Naive thymus-derived CD8-positive, alpha-beta T cell (primary cell): ENCODE measurements at places on chromosomes 6 and 20.
A peak's percentile ranks its signal among the peaks of the same experiment; 100 is the strongest.

DNA sequence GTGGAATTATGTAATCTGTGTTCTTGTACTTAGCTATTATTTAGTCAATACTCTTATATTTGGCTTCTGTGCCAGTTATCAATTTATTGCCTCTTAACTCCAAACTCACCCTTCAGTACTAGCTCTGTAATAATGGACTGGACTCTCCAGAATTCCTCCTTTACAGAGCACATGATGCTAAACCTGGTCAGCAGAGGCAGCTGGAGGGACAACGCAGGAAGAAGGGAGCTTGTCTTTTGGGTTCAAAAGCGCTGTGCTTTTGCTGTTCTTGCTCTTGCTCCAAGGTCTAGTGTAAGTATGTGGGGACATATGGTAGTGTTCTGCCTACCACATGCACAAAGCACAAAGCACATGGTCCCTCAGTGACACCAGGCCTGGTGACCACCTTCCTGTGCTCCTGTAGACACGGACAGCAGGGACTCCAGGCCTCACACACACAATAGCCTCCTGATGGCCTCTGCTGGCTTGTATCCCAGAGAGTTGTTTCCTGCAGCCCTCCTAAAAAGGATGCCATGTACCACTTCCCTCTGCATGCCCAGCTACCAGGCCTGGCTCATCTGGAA, 46.1 kb downstream of the CHD6 start:
- peaks cover 11% of the 10 kb centered on the region for H3K36me3 ChIP-seq
- DNase-seq: no peak
- no peaks in the 10 kb centered on the region for H3K27me3 ChIP-seq
- H3K27ac ChIP-seq: no peak overlapping the region
- peak overlapping the region; percentile 2 for H3K4me3 ChIP-seq

GRCh38 chr6:30066577-30067459, at the start of gene PPP1R11:
Gene PPP1R11 (plus strand): TSS chr6:30067198. CDS start chr6:30067411, 213 bp downstream.
- H3K27ac ChIP-seq: peak within 1 kb of the TSS; percentile 99
- peaks cover 10% of the 10 kb centered on the region for H3K27me3 ChIP-seq
- H3K4me3 ChIP-seq: peak within 1 kb of the TSS; percentile 97
- H3K4me1 ChIP-seq: peaks cover 64% of the 10 kb centered on the region

- H3K36me3 ChIP-seq: no peaks in the 10 kb centered on the region
- H3K4me1 ChIP-seq: no peaks in the 10 kb centered on the region
- no peak for DNase-seq
- H3K27ac ChIP-seq: no peak overlapping the region
Observed at GRCh38 chr6:22133357-22133756, 163.5 kb downstream of the PRL start.

DNA sequence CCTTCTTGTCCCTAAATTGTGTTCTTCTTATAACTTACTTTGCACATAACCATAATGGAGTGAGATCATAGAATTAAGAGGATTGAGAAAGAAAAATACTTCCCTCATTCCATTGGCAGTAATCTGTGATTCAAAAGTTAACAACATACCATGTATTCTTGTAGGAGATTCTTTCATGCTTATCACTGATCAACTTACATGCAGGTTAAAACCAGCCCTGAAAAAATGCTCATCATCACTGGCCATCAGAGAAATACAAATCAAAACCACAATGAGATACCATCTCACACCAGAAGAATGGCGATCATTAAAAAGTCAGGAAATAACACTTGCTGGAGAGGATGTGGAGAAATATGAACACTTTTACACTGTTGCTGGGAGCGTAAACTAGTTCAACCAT, 36.5 kb upstream of the GFRAL start:
- no peak overlapping the region for H3K27ac ChIP-seq
- no peaks in the 10 kb centered on the region for H3K27me3 ChIP-seq
- H3K4me3 ChIP-seq: no peak overlapping the region
- DNase-seq: no peak
- H3K4me1 ChIP-seq: no peaks in the 10 kb centered on the region
- no peaks in the 10 kb centered on the region for H3K36me3 ChIP-seq

- H3K27me3 ChIP-seq: peaks cover 8% of the 10 kb centered on the region
- no peaks in the 10 kb centered on the region for H3K36me3 ChIP-seq
- no peak overlapping the region for H3K27ac ChIP-seq
- no peak overlapping the region for H3K4me3 ChIP-seq
- no peaks in the 10 kb centered on the region for H3K4me1 ChIP-seq
Observed at GRCh38 chr6:131966443-131966842, 15.3 kb upstream of the CCN2 start.

DNA sequence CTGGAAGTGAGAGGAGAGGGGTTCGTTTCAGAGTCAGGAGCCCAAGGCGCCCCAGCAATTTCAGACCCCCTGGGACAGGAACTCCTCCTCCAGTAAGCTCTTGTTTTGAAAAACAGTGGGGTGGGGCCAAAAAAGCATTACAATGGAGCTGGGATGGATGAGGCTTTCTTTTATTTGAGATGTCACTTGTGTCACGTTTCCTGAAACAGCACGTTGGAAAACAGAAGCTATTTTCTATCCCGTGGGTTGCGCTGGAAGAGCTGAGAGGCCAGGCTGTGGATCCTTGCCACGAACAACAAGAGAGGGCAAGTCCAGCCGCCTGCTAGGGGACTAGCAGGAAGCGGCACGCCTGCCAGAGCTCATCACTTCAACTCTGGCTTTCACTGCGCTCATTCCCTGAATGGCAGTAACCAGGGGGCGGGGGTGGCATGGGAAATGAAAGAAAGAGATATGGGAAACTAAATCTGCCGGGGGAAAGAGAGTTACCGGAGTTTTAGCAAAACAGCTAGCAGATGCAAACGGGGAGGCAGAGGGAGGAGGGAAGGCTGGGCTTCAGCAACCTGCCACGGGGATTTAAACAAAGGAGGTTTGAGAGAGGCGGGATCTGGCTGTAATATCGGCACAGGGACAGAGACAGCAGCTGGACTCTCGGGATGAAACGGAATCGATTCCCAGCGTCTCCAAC, 34.6 kb downstream of the GCNT2 start:
- H3K36me3 ChIP-seq: peaks cover 52% of the 10 kb centered on the region
- peaks cover 5% of the 10 kb centered on the region for H3K4me1 ChIP-seq
- H3K27ac ChIP-seq: no peak overlapping the region
- H3K27me3 ChIP-seq: no peaks in the 10 kb centered on the region

DNA sequence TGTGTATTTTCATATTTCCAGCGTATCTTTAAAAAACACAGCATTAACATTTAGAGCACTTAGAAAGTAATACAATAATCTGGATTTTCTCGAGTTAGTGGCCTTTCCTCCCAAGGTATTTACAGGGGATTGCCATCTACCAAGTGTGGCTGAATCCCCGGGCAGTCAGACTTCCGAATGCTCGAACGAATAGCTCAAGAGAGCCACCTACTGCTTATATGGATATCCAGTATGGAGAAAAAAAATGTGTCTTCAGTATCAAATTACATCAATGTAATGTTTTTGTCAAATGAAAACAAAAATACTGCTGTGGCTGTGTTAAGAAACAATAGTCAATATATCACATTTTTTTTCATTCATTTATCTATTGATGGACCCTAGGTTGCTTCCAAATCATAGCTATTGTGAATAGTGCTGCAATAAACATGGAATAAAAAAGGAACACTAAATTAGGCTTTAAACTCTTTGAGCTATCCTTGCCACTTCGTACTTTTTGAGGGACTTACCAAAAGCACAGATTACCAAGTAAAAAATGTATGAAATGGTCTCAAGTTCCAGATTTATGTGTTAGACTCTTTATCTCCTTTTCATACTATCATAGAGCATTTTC, 654.5 kb upstream of the PTCHD4 start:
- no peaks in the 10 kb centered on the region for H3K27me3 ChIP-seq
- H3K4me1 ChIP-seq: no peaks in the 10 kb centered on the region
- no peak overlapping the region for H3K4me3 ChIP-seq
- H3K36me3 ChIP-seq: no peaks in the 10 kb centered on the region
- DNase-seq: no peak
- no peak overlapping the region for H3K27ac ChIP-seq

DNA sequence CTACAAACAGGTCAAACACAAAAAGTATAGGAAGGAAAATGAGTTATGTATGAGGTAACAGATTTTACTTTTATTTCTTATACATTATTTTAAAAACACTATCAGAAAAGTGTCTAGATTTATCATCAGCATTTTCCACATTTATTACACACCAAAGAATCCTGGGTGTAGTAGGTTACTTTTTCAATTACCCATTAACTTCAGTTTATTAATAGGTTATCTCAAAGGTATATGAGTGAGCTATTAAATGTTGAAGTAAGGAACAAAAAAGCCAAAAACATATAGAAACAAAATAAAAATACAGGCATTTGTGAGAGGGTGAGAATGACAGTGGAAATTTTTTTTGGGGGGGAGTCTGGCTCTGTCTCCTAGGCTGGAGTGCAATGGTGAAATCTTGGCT, 150.5 kb downstream of the SIM1 start:
- no peaks in the 10 kb centered on the region for H3K36me3 ChIP-seq
- no peaks in the 10 kb centered on the region for H3K4me1 ChIP-seq
- H3K4me3 ChIP-seq: no peak overlapping the region
- no peak for DNase-seq
- no peak overlapping the region for H3K27ac ChIP-seq

DNA sequence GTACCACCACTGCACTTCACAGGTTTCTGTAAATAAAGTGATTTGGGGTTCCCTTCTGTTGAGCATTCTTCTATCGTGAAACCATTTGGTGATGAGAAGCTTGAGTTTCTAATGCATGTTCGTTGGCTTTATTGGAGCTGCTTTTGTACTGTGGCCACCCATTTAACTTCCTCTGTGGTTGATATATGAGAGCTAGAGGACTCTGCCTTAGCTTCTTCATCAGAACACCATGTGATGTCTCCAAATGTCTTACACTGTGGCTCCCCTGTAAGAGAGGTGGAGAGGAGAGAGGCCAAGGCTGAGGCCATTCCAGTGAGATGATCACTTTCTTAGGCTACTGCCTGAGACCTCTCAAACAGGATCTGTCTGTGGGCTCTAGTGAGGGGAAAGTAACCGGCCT, 114.5 kb downstream of the SLC16A10 start:
- DNase-seq: no peak
- peaks cover 9% of the 10 kb centered on the region for H3K36me3 ChIP-seq
- H3K27ac ChIP-seq: no peak overlapping the region
- H3K4me1 ChIP-seq: peaks cover 26% of the 10 kb centered on the region
- no peak overlapping the region for H3K4me3 ChIP-seq
- H3K27me3 ChIP-seq: no peaks in the 10 kb centered on the region

GRCh38 chr6:106063448-106063850, 22.7 kb upstream of the PRDM1 start:
- H3K4me3 ChIP-seq: no peak overlapping the region
- no peak for DNase-seq
- peaks cover 5% of the 10 kb centered on the region for H3K27me3 ChIP-seq
- H3K36me3 ChIP-seq: peaks cover 1% of the 10 kb centered on the region

DNA sequence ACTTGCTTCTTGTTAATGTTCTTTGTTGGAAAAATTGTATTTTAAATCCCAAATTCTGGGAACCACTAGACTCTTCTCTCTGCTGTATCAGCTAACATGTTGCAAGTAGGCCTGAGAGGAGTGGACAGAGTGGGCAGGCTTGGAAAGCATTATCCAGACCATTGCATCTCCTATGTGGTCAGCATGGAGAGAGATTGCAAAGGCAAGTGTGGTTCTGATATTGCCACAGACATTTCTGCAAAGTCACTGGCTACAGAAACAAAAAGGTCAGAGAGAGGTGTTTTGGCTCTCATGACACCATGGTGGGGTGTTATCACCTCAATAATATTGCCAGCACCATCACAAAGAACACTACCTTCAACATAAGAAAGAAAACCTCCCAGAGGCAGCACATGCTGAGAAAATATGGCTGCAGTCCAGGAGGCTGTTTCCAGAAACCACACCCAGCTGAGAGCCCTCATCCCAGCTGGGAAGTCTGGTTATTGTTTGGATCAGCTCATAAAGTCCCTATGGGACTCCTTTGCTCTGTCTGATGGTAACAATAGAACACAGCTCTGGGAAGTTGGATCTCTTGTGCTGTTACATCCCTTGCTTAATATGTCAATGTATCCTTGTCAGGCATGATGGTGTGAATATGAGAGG, 78.2 kb upstream of the TBX18 start:
- H3K27ac ChIP-seq: no peak overlapping the region
- no peaks in the 10 kb centered on the region for H3K4me1 ChIP-seq
- no peaks in the 10 kb centered on the region for H3K36me3 ChIP-seq
- peaks cover 10% of the 10 kb centered on the region for H3K27me3 ChIP-seq

DNA sequence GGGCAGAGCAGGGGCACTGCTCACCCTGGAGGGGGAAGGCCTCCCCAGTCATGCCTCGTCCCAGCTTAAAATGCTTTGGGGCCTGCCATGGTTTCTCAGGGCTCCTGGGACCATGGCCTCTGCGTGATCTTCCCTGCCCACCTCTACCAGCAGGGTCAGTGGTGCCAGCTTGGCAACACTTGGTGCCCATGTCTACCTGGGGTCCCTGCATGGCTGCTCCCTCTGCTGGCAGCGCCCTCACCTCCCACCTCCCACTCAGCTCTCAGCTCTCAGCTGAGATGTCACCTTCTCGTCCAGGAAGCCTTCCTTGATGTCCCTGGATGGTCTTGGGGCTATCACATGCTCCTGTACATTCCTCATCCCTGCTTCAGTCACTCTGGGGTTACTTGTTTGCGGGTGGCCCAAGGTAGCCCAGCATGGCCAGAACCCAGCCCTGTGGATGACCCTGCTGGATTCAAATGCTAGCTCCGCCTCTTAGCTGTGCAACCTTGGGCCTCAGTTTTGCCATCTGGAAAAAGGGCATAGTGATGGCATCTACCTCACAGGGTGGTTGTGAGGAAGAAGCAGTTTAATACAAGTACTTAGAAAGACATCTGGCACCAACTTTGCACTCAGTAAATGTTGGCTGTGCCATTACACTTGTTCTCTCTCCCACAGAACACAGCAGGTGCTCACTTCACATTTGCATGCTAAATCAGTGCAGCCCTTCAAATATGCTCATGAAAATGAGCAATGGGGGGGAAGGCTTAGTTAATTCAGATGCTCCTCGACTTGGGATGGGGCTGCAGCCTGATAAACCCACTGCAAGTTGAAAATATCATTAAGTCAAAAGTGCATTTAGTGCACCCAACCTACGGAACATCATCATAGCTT, 53.5 kb upstream of the PTPN1 start:
- peaks cover 3% of the 10 kb centered on the region for H3K4me1 ChIP-seq
- no peak overlapping the region for H3K27ac ChIP-seq
- no peaks in the 10 kb centered on the region for H3K36me3 ChIP-seq
- no peak overlapping the region for H3K4me3 ChIP-seq
- no peak for DNase-seq
- peaks cover 28% of the 10 kb centered on the region for H3K27me3 ChIP-seq

GRCh38 chr6:104229057-104229456, 630.7 kb downstream of the HACE1 start:
- H3K4me3 ChIP-seq: no peak overlapping the region
- H3K27me3 ChIP-seq: no peaks in the 10 kb centered on the region
- no peak overlapping the region for H3K27ac ChIP-seq
- no peaks in the 10 kb centered on the region for H3K4me1 ChIP-seq
- DNase-seq: no peak

GRCh38 chr6:130848945-130849344, 21.7 kb downstream of the SMLR1 start:
- no peaks in the 10 kb centered on the region for H3K27me3 ChIP-seq
- no peaks in the 10 kb centered on the region for H3K36me3 ChIP-seq
- H3K27ac ChIP-seq: no peak overlapping the region
- no peak overlapping the region for H3K4me3 ChIP-seq
- H3K4me1 ChIP-seq: peaks cover 3% of the 10 kb centered on the region
